CD4-positive, alpha-beta memory T cell (primary cell): ENCODE measurements at places on chromosomes 2 and 18.

DNA sequence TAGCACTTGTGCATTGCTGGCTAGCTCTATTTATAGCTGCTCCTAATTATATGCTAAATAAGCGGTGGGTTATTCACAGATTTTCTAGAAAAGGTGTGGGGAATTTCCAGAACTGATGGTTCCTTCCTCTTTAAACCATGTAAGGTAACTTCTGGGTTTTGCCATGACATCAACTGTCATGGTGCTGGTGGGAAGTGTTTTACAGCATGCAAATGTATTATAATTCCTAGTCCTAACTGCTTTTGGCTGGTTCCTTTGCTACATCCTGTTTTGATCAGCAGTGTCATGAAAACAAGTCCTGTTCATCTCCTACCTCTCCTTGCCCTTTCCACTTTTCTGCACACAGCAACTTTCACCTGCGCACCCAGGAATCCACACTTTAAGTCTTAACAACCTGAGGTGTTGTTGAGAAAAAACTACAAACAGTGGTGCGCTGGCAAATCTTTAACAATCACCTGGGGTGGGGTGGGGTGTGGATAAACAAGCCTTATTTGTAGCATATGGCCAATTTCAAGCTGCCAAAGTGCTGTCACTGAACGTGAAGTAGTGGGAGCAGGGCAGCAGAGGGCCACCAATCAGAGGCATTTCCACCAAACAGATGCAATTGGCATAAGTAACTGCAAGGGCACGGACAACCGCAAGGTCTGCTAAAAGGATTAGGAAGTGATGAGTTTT, 33.4 kb upstream of the SKOR2 start:
- DNase-seq: no peak

GRCh38 chr2:241689306-241689705, 2.7 kb upstream of the DTYMK start:
- DNase-seq: no peak

GRCh38 chr2:12861344-12861930, 144.7 kb downstream of the TRIB2 start:
- no peak for DNase-seq

DNA sequence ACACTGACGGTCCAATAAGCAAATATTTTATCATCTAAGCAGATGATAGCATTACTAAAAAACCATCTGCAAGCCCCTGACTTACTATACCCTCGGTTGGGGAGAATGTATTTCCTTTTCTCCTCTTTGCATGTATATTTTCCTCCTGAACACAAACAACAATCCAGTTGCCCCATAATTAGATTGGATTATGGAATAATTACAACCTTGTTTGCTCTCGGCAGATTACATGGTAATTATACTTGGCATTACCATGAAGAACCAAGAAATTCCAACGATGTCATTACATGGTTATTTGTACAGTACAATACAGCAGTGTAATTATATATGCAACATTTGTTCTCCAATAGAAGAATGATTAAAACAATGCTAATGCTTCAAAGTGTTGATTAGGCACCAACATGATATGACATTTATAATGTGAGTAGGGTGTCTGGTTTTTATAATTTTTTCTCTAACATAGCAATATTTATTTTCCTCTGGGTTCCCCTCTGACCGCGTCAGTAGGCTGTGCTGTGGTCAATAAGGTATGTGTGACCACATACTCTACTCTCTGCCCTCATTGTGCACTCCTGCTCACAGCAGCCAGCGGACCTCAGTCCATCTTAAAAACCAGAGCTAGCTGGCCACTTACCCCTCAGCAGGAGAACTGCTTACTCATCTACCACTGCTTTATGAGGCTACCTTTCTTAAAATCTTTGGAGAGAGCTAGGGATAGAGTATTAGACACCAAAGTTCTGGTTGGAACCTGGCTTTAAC, 176.1 kb downstream of the INSIG2 start:
- no peak for DNase-seq

DNA sequence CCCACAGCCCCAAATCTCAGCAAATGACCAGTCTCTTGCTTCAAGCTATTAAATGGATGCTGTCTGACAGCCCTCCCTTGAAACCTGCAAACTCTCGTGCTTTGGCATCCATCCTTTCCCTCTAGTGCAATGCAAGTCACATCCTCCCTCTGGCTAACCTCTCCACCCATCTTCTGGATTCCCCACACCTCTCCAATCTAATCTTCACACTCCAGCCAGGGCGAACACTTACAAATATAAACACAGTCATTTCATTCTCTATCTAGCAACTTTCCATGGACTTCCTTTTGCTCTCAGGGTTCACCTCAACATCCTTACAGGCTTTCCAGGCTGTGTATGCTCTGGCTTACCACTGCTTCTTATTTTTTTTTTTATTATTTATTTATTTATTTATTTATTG, 10.1 kb upstream of the NARS1 start:
- no peak for DNase-seq

DNA sequence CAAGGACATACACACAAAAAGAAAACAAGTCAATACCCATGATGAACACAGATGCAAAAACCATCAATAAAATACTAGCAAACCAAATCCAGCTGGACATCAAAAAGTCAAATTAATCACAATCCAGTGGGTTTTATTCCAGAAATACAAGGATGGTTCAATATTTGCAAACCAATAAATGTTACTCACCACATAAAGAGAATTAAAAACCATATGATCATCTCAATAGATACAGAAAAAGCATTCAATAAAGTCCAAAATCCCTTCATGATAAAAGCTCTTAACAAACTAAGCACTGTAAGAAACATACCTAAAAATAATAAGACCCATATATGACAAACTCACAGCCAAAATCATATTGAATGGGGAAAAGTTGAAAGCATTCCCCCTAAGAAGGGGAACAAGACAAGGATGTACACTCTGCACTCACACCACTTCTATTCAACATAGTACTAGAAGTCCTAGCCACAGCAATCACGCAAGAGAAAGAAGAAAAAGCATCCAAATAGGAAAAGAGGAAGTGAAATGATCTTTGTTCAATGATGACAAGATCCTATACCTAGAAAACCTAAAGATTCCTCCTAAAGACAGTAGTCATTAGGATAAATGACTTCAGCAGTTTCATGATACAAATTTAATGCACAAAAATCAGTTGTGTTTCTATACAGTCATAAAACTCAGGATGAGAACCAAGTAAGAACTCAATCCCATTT, 62.6 kb downstream of the TRAPPC8 start:
- DNase-seq: no peak

DNA sequence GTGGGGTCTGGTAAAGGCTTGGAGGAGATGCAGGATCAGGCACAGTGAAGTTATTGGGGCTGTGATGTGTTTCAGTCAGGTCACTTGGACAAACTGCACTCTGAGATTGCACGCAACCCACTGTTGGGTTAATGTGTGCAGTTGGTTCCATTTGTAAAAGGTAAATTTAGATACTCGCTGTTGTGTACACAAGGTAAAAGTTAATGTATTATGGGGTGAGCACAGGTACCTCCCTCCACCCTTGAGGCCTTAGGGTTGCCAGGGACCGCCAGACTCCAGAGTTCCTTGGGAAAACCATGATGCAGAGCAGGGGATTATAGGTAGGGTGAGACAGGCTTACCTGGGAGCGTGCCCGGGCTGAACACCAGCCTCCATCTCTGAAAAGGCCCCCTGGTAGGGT, 20.1 kb downstream of the IMPA2 start:
- DNase-seq: no peak

DNA sequence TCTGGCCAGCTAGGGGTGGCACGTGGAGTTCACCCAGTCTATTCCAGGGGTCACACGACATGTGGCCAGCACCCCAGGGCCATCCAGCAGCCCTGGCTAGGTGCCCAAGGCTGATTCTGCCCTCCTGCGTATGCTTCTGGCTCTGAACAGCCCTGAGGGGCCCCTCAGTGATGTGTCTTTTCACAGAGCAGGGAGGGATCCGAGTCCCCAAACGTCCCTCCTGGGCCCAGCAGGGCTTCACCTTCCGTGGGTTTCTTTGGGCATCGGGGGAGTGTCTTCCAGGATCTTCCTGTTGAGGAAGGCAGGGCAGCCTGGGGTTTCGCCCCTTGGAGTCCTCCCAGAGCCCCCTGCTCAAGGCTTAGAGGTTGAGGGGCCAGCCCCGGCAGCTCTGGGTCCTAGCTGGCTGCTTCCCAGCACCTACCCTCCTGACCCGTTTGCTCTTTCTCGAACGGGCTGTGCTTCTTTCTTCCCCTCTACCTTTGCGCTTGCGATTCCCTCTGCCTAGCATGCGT, 165.9 kb downstream of the DYSF start:
- DNase-seq: no peak

- DNase-seq: no peak
Measured at GRCh38 chr2:154706660-154707059, 8.2 kb downstream of the KCNJ3 start.

- DNase-seq: no peak
Measured at GRCh38 chr2:14358339-14358738, 274.2 kb upstream of the LRATD1 start.

DNA sequence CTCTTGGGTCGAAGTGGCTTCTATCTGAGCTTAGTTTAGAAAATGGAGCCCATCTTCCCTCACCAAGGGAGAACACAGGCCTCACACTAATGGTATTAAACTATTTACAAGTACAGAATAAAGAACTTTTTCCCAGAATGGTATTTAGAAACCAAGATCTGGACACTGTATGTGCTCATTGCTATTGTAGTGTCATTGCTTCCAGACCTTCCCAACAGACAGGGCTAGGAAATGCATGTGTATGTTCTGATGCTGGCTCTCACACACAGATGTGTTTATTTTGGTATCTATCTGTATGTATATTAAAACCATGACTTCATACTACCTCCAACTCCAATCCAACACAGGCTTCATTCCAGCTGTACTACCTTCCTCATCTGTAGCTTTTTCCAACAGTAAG, 8.0 kb downstream of the COX5B start:
- no peak for DNase-seq

DNA sequence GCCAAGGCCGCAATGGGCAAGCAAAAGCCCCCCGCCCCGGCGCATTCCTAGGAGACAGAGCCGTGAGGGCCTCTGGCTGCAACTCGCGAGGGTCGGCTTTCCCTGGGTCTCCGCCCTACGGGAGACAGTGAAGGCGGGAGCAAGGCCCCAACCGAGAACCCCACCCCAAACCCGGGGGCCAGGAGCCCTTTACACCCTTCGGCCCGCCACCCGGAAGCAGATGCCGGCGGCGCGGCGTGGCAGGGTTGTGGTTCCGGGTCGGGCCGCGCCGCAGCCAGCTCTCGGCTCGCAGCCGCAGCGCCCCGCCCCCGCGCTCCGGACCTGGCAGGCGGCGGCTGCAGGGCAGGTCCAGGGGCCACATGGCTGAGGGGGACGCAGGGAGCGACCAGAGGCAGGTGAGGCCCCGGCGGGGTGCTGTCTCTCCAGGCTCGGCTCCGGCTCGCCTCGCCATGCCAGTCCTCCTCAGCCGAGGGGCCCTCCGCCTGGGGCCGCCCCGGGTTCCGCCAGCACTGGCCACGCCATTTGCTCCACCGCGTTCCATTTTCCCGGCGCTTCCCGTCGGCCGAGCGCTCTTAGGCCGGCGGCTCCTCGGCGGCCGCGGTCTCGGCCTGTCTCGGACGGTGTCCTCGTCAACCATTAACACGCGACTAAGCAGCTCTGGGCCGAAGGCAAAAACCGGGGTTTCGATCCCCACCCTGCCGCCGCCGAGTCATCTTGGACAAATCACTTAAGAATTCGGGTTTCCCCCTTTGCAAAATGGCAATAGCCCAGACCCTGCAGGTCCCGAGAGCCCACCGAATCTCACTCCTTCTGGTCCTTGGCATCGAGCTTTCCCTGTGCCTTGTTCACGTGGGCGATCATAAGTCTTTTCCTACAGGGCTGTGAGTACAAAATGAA, at the start of gene IMPACT:
Gene IMPACT (plus strand): TSS at position 273 of the 897 bp plus-strand sequence. CDS start 87 bp downstream, at position 360.
- peak; percentile 52 for DNase-seq

DNA sequence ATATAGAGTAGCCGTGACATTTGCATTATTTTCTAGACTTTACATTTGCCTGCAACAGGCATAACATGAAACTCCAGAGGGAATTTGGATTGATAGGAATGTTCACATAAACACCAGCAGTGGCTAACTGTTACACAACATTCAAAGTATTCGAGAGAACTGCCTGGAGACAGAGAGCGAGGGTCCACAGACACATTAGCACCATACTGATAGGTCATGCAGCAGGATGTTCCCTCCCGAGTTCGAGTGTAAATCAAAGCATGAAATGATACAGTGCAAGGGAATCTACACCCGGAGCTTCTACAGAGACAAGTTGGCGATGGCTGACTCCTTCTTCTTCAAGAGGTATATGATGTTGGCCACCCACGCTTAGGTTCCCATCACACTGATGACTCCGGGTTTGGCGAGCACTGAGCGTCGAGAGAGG, 89.5 kb downstream of the COL6A3 start:
- DNase-seq: no peak

DNA sequence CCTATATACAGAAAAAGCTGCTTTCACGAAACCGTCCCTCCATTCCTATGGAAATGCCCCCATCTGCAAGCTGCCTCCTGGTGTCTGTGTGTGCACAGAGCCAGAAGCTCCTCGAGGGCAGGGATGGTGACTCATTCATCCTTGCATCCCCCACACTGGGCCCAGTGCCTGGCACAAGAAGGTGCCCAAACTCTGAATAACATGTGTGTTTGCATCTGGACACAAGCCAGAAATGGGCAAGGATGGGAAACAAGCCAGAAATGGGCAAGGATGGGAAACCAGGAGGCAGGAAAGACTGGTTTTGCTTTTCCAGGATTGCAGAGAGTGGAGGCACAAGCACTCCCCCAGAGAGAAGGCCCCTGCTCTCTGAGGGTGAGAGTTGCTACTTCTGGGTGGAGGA, 313.9 kb downstream of the CELF4 start:
- no peak for DNase-seq

GRCh38 chr18:8741532-8741931, 36.2 kb downstream of the MTCL1 start:
- DNase-seq: no peak

GRCh38 chr2:95025406-95026319, at the start of gene MAL:
Gene MAL, plus strand, starts transcription at chr2:95025708. Its CDS starts 85 bp downstream, at chr2:95025793.
- DNase-seq: peak; percentile 73
